ENCODE measurements at places on chromosomes 5 and 9.

- no peak for DNase-seq
Measured at GRCh38 chr9:104686081-104686480, 8.2 kb upstream of the OR13D1 start.

GRCh38 chr9:136643596-136644342, 18.9 kb upstream of the EGFL7 start:
- DNase-seq = no peak

- no peak for DNase-seq
Measured at GRCh38 chr9:109455391-109455790, 42.7 kb downstream of the PTPN3 start.

DNA sequence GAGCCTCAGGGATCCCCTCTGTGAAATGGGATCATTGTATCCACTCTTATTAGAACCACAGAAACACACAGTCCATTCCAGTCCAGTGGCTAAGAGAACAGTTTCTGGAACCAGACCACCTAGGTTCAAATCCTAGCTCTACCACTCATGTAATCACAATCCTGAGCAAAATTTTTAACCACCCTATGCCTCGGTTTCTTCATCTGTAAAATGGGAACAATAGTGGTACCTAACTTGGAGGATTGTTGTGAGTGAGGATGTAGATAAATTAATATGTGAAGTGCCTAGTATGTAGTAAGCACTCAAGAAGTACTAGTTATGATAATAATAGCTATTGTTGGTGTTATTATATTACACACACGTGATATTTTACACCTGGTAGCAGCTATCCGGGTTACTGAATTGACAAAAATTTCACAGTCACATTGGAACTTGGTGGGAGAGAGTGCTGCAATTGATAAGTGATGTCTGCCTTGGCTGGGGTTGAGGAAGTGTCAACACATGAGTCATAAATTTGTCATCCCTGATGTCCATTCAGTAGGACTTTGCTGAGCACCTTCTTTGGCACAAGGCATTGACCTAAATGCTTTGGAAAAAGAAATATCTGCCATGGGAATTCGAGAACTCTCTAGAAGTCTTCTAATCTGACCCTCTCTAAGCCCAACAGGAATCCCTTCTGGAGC, 68.4 kb downstream of the COL27A1 start:
- no peak for DNase-seq

DNA sequence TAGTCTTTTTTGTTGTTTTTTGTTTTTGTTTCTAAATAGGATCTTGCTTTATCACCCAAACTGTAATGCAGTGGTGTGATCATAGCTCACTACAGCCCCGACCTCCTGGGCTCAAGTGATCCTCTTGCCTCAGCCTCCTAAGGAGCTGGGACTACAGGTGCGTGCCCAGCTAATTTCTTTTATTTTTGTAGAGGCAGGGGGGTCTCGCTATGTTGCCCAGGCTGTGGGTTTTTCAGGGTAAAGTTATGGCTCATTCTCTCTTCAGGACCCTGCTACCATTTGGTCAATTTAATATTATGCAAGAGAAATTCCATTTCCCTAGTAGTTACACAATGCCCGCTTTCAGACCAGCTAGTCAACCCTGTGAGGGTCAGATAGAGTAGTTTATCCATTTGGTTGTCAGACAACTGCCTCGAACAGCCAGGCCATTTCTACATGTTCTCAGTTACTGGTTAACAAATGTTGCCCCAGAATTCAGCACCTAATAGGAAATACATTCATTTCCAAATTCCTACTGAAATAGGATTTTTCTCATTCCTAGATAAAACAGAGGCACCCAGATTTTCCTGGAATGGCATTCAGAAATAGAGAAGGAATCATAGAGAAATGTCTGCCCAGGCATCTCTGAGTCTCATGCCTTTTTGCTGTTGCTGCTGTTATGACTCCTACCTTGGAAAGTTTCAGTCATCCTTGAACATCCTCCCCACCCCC, 6.4 kb upstream of the GLIS3 start:
- DNase-seq = peak; percentile 30

GRCh38 chr5:99305045-99305580, 376.3 kb upstream of the CHD1 start:
- DNase-seq = no peak

DNA sequence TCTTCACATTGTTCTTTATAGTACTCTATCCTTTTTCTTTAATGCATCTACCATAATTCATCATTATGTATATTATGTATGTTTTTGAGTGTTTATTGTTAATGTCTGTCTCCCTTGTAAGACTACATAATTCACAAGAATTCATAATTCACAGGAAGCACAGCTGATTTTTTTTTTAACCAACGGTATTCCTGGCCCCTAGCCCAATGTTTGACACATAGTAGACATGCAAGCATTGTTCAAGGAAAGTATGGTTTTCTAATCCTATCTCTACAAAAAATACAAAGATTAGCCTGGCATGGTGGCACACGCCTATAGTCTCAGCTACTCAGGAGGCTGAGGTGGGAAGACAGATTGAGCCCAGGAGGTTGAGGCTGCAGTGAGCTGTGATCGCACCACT, 160.6 kb downstream of the PPP2R2B start:
- no peak for DNase-seq

GRCh38 chr9:114893221-114894010, 37.0 kb downstream of the TNFSF8 start:
- DNase-seq = no peak

- no peak for DNase-seq
Measured at GRCh38 chr5:142422429-142422828, 97.6 kb upstream of the SPRY4 start.

GRCh38 chr5:80181618-80182211, 74.1 kb downstream of the SERINC5 start:
- DNase-seq = no peak

GRCh38 chr9:91750343-91750742, 199.7 kb downstream of the ROR2 start:
- DNase-seq = no peak

- DNase-seq = no peak
Measured at GRCh38 chr9:91332546-91333231, 29.0 kb downstream of the AUH start.

Data from stimulated activated CD8-positive, alpha-beta memory T cell treated with anti-CD3 and anti-CD28 coated beads, Interleukin-4, amount 100 ng/mL, for 48 hours (primary cell).